ENCODE measurements at places on chromosomes 7 and 10.

DNA sequence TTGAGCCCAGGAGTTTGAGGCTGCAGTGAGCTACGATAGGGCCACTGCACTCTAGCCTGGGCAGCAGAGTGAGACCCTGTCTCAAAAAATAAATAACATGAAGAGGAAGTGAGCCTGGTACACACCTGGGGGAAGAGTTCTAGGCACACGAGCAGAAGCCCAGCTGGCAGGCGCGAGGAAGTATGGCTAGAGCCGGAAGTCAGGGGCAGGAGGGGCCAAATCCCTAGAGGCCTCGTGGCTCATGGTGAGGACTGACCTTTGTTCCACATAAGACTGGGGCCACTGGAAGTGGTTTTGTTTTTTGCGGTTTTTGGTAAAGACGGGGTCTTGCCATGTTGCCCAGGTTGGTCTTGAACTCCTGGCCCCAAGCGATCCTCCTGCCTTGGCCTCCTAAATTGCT is 117.6 kb downstream of the HIP1 start:
- no peak for DNase-seq

DNA sequence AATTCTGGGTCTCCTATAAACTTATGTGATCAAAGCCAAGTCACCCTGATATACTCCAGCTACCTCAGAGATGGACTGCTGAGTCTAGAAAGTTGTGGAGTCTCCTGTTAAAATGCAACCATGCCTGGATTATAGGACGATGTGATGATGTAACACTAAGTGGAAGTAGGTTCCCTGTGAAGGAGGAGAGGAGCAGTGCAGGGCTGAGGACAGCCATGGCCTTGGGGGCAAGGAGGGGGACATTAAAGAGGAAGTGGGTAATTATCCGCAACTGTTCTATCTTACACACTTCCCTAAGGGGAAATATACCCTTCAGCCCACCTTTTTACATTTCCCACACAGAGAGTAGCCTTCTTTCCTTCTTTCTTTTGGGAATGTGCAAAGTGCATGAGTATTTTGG is 63.8 kb downstream of the MTPN start:
- no peak for DNase-seq

DNA sequence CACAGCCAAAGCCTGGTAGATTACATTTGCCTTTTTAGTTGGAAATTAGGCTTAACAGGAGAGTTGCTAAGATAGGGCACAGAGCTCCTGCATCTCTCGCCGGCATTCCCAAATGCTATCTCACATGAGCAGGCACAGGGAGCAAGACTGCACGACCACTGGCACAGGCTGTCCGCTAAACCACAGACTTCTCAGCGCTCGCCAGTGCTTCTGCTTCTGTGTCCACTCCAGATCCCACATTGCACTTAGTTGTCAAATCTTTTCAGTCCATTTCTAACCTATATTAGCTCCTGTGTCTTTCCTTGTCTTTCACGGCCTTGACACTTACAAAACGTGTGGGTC is 138.9 kb downstream of the EGFR start:
- DNase-seq: no peak

DNA sequence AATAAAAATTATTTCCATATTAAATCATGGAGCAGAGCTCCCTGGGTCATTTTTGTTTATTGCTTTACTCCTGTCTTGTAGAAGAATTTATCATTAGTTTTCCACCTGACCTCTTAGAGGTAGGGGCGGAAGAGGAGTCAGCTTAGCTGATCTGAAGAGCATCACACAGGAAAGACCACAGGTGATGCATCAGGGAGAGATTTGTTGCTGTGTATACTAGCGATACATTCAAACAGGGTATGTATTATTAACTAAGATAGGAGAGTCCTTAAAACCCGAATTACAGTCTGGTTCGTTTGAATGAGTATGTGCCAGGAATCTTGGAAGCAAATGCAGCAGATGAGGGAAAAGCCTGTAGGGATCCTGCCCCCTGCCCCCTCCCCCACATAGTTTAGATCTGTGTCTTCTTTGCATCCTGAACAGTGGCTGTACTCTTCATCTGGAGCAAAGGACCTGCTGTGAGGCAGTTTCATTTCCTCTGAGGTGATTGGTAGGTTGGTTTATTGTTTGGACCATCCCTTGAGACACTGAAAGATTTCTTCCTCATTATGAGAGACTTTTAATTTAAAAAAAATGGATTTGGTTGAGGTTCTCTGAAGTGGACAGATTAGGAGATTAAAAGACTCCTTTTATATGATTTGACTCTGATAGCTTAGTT is 177.0 kb downstream of the SND1 start:
- no peak for DNase-seq

GRCh38 chr10:71590781-71591350 is 128.7 kb downstream of the C10orf105 start:
- DNase-seq: no peak

GRCh38 chr10:111222961-111223360 is 146.1 kb downstream of the ADRA2A start:
- DNase-seq: no peak

All from pancreas (tissue), 10 donors.